ENCODE measurements at places on chromosomes 5 and 9.

DNA sequence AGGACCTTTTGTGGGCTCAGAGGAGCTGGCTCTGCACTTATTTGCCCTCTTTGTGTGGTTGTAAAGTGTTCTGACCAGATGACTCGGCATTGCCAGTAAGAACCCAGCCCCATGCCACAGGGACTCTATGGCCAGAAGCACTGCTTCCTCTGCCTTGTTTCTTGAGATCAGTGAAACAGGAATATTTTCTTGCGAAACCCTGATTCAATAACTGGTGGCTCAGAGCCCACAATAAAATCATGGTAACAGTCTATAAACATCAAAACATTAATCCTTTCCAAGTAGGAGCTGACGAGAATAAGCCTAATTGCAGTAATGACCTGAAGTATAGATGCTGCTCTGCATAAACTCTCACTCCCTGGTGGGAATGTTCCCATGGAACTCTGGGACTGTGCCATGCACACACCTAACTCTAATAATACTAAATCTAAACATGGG, 344.3 kb downstream of the ZNF608 start:
- peak; percentile 42 for DNase-seq

DNA sequence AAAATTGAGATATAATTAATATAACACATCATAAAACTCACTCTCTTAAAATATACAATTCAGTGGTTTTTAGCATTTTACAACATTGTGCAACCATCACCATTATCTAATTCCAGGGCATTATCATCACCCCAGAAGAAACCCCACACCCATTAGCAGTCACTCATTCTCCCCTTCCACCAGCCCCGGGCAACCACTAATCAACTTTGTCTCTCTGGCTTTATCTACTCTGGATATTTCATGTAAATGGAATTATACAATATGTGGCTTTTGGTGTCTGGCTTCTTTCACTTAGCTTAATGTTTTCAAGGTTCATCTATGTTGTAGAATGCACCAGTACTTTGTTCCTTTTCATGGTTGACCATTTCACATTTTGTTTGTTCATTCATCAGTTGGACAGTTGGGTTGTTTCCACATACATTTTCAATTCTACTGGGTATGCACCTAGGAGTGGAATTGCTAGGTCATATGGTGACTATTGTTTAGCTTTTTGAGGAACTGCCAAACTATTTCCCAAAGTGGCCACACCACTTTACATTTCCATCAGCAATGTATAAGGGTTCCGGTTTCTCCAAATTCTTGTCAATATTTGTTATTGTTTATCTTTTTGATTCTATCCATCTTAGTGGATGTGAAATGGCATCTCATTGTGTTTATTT, 62.4 kb downstream of the MARCHF3 start:
- DNase-seq = no peak

DNA sequence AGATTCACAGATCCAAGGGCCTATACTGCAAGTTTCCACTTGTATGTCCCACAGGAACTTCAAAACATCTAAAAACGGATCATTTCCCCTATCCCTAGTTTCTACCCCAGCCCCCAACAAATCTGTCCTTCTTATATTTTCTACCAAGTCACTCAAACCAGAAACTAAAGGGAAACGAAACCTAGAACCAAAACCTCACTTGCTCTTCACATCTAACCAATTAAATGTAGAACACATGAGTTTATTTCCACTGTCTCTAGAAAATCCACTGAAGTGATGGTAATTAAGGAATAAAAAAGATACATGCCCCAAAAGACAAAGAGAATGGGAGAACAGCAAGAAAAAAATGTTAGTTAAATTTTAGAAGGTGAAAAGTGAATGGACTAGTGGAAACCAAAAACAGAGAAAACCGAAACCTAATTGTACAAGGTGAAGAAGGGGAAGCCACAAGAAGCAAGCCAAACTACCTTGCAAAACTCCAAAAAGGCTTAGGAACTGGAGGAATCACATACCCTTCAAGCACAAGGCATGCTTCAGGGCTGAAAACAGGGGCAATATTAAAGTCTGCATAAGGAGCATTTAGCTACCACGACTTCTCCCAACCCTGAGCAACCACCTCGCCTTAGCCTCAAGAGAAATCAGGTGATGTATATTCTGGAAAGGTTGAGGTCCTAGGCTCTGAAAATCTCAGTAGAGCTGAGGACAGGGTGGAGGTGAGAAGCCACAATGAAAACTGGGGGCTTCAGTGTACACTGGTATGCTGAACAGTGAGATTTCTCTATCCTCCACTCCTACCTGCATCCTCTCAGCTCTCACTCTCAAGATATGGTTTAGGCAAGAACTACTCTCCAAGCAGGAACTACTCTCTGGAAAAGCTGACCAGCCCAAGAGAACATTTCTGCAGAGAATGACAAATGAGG, 11.1 kb downstream of the SMU1 start:
- no peak for DNase-seq

DNA sequence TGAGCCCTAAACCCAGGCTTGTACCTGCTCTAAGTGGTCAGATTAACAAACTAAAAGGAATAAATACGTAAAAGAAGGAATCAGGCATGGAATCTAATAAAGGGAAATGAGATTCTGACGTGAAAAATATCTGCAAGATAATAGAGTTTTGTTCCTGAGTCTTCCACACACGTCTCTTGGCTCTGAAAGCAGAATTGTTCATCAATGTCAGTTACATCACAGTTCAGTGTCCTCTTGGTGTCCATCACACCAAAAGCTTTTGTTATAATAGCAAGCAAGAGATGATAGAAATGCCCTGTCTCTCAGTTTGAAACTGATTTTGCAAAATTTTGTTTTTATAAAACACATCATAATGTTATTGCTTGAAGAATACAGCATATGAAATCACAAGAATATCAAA, 34.7 kb upstream of the NMUR2 start:
- DNase-seq = no peak

- DNase-seq = no peak
Measured at GRCh38 chr9:976258-976942, at the start of gene DMRT3. TSS of gene DMRT3 (plus strand) at chr9:976655. CDS start at chr9:977002, 347 bp downstream.

GRCh38 chr9:124857533-124858162, 4.1 kb downstream of the RPL35 start:
- DNase-seq = no peak

DNA sequence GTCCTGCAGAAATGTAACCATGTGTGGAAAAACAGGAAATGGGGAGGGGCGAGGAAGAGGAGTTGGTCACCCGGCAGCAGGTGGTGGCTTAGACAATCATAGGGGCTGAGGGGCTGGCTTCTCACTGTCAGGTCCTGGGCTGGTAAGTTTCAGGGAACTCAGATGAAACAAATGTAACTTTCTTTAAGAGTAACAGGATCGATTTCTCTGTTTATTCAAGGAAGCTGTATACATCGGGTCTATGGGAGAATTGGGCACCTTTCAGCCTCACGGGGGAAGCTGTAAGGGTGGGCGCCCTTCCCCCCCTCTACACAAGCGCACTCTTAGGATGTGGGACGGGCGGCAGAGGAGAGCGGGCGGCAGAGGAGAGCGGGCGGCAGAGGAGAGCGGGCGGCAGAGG, 104.3 kb upstream of the SIMC1 start:
- DNase-seq = no peak

DNA sequence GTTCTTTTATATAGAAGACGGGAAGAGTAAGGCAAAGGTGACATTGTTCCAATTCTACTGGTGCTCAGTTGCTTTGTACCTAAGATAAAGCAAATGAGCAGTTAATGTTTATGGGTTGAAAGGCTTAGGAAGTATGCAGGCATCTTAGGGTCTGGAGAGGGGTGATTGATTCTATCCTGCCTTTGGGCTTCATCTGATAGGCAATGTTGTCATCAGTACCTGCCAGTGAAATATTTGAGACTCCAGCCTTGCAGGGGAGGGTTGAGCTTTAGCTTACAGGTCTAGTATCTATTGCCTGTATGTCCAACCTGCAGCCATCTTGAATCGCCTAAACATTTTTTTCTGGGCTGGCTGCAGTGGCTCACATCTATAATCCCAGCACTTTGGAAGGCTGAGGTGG, 13.8 kb upstream of the CTSV start:
- no peak for DNase-seq

DNA sequence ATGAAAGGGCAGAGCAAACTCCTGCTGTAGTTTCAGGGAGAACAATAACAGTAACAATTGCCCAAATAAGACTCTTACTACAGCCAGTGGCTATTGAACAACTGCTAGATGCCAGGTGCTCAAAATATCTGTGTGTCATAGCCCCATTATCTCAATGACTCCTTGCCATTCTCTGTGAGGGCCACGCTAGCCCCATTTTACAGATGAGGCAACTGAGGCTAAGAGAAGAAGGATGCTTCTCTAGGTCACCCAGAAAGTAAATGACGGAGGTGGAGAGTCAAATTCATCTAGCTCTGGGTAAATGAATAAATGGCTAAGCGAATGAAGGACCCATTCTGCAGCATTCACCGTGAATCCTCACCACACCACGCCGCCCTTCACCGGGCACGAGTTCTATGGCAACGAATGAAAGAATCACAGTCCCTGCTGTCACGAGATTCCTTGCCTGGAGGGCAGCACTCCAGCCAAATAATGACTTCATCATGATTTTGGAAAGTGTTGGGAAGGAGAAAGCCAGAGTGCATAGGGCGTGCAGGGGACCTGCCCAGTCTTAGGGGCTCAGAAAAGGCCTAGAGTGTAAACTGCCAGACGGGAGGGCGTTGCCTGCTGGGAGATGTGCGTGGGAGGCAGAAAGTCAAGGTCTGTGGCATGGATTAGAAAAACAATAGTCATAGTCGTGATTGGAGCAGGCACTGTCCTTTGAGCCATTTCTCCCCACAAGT, 147.2 kb downstream of the C9orf50 start:
- DNase-seq = no peak

GRCh38 chr5:149688406-149688805, 41.7 kb upstream of the PPARGC1B start:
- no peak for DNase-seq

DNA sequence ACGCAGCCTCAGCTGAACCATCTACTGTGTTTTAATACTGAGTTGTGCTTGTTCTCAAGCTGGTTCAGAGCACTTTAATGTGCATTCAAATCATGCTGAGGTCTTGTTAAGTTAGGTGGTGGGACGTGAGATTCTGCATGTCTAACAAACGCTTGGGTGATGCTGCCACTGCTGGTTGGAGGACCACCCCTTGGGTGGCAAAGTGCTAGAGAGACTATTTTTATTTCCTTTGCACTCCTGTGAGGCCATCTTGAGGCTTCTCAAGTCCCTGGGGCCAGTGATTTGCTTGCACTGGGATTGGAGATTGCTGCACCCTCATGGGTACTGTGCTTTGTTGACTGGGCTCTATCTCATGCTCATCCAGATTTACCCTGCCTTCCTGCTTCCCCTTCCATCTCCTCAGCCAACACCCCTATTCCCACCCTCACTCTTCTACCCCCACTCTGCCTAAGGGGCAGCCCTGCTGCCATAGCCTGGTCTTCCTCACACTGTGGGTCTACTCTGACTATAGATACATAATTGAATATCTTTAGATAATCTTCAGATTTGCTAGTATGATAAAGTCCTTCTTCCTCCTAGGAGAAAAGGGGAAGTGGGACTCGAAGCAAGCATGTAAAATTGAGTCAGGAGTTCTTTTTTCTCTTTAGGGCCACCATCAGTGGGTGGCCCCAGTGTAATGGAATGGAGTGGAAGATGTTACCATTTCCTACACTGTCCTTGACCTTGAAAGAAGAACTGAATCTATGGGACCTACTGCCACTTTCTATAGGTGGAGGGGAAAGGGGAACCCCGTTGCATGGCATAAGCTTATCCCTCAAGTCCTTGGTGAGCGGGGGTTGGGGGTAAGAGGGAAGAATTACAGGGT, 45.1 kb upstream of the SUB1 start:
- DNase-seq = no peak

GRCh38 chr9:96135076-96135752, 166.8 kb downstream of the HSD17B3 start:
- peak; percentile 69 for DNase-seq

- DNase-seq = no peak
Measured at GRCh38 chr9:137269231-137269772, 8.2 kb upstream of the TOR4A start.

GRCh38 chr5:55671975-55672374, 40.1 kb downstream of the SLC38A9 start:
- no peak for DNase-seq

GRCh38 chr5:98110282-98110691, 663.2 kb upstream of the RGMB start:
- peak; percentile 81 for DNase-seq

DNA sequence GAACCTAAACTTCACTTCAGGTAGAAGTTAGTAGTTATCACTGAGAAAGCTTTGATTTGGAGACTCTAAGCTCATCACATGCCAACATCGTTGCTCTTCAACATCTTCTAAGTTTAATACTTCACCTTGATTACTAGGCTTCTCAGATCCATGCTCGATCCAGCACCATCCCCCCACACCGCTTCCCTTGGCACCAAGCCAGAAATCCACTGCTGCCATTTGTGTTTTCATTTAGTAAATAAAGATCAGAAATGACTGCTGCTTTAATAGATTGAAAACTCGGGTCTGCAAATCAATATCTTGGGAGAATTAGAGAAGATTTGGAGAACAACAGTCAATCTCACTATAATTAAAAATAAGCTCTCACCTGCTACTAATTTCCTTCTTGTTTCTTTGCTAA, 214.7 kb upstream of the NR4A3 start:
- DNase-seq = no peak

Measured in fibroblast of upper back skin (primary cell).